ENCODE measurements at places on chromosomes 12 and 14.
A peak's percentile ranks its signal among the peaks of the same experiment; 100 is the strongest.

GRCh38 chr14:89406941-89407340 is 10.1 kb downstream of the FOXN3 start:
- no peak for DNase-seq

- DNase-seq: no peak
Measured at GRCh38 chr14:23071921-23072539, 14.7 kb upstream of the CDH24 start.

- no peak for DNase-seq
Measured at GRCh38 chr14:50099335-50099734, 17.0 kb downstream of the VCPKMT start.

- DNase-seq: no peak
Measured at GRCh38 chr12:50589650-50590435, 85.1 kb downstream of the DIP2B start.

GRCh38 chr14:23883684-23884540 is 69.7 kb upstream of the DHRS4 start:
- no peak for DNase-seq

DNA sequence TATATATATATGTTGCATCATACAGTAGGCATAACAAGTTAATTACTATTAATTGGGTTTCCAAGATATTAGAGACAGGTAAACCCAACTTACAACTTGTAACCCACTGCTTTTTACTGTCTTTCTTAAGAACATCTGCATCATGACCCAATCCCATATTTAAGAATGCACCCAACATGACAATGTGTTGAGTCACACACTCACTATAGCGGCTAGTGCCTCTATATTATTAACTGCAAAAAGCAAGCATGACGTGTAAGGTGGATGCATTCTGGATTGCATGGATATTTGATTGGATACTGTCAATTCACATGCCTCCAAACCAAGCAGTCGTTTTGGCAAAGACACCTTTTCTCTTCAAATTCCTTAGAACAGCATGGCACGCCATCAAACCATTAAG is 68.2 kb downstream of the KSR2 start:
- no peak for DNase-seq

DNA sequence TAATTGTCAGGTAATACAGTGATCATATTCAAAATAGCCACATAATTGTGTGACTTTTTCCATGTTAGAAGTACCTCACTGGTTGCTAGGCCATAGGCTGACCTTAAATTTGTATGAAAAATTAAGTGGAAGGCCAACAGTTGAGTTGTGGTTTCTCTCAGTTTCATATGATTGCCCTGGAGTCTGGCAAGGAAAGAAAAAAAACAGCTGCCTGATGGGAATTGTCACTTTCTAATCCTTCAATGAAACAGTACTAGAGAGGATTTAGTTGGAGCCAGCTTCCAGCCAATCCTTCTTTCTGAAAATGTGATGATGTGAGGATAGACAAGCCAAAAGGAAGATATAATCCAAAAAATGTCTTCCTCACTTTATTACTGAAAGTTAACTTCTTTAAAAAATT is 113.6 kb downstream of the ALX1 start:
- no peak for DNase-seq

- no peak for DNase-seq
Measured at GRCh38 chr12:77817276-77817675, 13.4 kb upstream of the NAV3 start.

DNA sequence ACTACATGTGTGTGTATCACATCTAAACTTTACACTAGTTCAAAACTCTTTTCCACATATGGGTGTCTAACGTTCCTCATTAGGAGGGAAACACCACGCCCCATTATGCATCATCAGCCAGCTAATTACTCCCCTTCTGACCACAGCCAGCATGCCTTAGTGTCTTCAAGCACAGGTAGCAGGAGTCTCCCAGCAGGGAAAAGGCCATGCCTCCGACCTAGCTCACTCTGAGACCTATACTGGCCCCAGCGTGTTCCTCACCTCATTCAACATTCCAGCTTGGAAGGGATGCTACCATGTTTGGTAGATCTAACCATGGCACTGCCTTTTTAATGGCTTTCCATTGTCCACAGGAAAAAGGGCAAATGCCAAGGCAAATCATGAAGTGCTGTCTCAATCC is 66.1 kb upstream of the PRB2 start:
- no peak for DNase-seq

GRCh38 chr12:116325336-116325664 is 47.8 kb upstream of the MED13L start:
- DNase-seq: no peak

GRCh38 chr12:24948420-24948756 is 513 bp downstream of the BCAT1 start:
- no peak for DNase-seq

GRCh38 chr12:51820526-51821439 is 27.7 kb downstream of the FIGNL2 start:
- DNase-seq: peak; percentile 88

DNA sequence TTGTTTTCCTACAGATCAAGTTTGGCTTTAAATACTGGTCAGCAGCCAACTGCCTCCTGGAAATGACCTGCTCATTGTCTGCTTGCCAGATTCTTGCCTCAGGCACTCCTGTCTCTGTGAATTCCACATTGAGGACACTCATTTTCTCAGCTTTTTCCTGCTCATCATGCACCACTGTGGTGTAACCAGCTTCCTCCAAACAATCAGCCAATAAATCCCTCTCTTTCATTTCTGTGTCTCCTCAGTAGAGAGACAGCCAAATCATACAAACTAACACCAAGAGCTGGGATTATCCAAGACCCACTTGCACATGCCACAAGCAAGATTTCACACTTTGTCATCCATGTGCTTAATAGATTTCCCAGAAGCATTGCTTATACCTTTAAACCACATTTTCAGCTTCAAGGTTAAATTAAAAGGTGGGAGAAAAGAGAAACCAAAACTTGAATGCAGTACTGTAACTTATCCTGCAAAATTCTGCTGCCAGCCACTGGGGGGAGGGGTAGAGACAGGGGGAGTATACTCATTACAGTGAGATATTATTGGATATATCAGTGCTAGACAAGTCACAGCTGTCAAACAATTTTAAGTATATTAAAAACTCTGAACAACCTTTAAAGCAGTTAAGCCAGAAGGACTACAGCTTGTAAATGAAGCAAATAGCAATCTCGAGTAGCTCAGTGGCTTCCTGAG is 105.0 kb downstream of the PPP2R5E start:
- peak; percentile 22 for DNase-seq

DNA sequence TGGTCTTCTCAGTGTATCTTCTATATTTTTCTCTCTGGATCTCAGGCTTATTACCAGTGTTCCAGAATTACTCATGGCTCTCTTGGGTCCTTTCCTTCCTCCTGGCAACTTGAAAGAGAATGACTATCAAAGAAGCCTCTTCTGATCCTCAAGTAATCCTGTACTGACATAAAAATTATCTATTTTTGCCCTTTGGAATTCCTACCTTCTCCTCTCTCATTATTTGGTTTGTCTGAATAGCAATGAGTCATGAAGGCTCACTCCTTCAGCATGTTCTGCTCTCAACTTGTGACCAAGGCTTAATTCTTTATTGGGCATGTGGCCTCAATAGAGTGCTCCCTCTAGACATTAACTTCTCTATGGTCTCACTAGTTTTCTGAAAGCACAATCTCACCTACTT is 553.6 kb upstream of the ATP2B1 start:
- no peak for DNase-seq

- no peak for DNase-seq
Measured at GRCh38 chr12:122406701-122407164, 15.7 kb downstream of the CLIP1 start.

- DNase-seq: no peak
Measured at GRCh38 chr14:81517798-81518398, 15.8 kb downstream of the SEL1L start.

- DNase-seq: no peak
Measured at GRCh38 chr12:85280165-85280983, at the start of gene ALX1. Gene ALX1 (plus strand): TSS chr12:85280220. CDS start chr12:85280262, 42 bp downstream.

DNA sequence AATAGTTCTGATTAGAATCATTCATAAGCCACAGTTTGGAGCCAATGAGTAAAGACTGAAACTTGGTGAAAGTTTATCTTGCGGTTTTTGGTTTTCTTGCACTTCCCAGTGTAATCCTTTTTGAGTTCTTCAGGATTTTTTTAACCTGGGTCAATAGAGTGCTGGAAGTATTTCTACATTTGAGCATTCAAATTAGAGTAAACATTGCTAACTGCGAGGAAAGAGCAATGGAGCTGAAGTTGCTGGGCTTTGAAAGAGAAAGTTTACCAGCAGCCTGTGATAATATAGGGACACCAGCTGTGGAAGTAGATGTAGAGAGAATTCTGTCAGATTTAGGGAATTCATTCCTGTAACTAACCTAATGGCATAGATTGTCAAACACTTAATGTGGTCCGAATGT is 30.3 kb downstream of the ANO6 start:
- no peak for DNase-seq

- no peak for DNase-seq
Measured at GRCh38 chr12:112243255-112244110, 118.1 kb downstream of the TRAFD1 start.

- DNase-seq: no peak
Measured at GRCh38 chr14:89201645-89202044, 215.4 kb downstream of the FOXN3 start.

DNA sequence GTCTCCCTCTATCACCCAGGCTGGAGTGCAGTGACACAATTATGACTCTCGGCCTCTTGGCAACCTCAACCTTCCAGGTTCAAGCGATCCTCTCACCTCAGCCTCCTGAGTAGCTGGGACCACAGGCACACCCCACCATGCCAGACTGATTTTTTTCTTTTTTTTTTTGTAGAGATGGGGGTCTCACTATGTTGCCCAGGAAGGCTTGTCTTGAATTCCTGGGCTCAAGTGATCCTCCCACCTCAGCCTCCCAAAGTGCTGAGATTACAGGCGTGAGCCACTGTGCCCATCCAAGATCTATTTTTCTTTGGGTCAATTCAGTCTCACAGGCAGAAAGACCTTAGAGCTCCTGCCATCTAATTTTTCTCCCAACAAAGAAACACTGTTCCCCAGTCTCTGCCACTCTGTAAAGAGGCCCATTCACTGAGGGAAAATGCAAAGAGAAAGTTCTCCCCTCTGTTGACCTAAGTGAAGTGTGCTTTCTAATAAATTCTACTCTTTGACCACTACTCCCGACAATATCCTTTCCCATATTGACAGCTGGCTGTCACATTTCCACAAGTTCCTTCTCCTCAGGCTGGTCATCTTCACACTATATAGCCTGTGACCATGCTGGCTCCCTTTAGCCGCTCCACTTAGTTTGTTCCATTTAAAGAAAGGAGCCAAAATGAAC is 23.3 kb downstream of the TMED8 start:
- no peak for DNase-seq

DNA sequence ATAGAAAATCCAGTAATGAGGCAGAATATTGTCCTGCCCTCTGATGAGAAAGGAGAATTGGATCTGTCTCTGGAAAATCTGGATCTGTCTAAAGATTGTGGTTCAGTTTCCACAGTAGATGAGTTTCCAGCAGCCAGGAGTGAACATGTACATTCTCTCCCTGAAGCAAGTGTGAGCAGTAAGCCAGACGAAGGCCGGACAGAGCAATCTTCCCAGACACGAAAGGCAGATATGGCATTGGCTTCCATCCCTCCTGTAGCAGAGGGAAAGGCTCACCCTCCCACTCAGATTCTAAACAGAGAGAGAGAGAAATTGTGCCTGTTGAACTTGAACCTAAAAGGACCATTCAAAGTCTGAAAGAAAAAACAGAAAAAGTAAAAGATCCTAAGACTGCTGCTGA is 31.4 kb downstream of the PARP11 start:
- no peak for DNase-seq

DNA sequence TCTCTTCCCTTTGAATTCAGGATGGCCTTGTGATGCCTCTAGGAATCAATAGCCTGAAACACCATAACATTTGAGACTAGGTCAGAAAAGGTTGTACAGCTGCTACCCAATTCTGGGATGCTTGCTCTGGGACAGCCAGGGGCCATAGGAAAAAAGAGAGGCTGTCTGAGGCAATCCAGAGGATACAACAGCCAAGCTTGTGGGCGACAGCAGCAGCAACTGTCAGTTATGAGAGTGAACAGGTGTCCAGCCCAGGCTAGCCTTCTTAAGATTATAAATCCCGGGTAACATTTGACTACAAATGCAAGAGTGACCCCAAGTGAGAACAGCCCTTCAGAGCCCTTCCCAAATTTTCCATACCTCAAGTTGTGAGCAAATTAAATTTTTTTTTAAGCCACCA is 11.1 kb downstream of the DCN start:
- DNase-seq: no peak

DNA sequence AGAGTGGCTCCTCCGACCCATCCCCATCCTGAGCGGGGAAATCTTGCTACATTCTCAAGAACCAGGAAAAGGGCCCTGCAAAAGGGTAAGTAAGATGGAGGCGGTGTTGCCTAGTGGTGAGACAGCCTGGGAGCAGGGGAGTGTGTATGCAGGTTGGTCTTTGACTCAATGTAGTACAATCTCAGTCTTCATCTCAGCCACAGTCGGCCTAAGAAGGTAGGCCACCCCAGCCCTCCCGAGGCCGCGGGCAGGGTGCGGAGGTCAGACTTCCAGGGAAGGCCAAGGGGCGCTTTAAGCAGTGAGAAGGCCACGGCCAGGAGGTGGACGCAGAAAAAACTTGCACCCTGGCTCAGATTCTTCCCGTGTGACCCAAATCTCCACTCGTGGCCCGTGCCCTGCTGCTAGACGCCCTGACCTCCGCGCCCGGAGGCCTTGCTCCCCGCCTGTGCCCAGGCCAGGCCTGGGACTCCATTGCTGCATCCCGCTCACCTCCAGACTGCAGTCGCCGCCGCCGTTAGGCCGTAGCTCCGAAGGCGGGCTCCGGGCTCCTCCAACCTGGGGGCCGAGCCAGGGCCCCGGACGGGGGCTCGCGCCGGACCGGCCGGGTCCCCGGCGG is 435 bp downstream of the FOXM1 start:
- DNase-seq: no peak

- no peak for DNase-seq
Measured at GRCh38 chr14:54709444-54709843, 142.5 kb downstream of the SAMD4A start.

DNA sequence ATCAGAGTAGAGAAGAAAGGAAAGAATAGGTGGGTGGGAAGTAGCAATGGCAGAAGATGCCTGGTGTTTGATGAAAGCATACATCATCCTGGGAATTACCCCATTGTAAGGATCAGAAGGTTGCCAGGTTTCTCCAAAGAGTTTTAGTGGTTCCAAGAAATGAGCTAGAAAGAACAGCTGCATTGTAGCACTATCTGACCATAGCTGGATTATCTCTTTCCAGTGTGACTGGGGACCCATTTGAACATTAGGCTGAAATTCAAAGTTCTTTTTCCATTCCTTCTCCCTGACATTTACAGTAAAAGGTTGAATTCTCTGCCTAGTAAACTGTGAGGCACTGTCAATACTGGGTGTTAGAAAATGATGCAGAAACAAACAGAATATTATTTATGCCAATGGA is 244.4 kb downstream of the GALC start:
- no peak for DNase-seq
